ENCODE measurements at places on chromosomes 1 and 21. TPM values are rescaled to one million over a fixed set of nuclear protein-coding genes. Genes with fewer than 3 reads are reported as not detected.

GRCh38 chr1:75522389-75522788 is 88.5 kb downstream of the SLC44A5 start:
- DNase-seq = no peak

OR2L2 gene
- not detected for total RNA-seq

RHD gene
- total RNA-seq = not detected

DNA sequence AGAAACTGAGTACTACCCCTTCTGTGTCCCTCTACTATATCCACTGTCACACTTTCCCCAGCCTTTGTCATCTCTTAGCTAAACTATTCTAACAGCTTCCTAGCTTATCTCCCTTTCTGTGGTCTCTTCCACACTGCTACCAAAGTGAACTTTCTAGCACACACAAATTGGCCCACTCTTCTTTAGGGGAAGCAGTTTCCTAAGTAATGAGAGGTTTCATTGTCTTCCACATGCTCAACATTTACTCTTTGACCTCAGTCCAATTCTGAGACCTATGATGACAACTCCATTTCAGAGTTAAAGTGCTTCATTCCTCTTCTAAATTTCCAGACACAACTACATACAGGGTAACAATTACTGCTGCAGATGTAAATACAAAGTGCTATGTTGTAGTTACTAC is 32.9 kb downstream of the SCYL3 start:
- DNase-seq = no peak

DNA sequence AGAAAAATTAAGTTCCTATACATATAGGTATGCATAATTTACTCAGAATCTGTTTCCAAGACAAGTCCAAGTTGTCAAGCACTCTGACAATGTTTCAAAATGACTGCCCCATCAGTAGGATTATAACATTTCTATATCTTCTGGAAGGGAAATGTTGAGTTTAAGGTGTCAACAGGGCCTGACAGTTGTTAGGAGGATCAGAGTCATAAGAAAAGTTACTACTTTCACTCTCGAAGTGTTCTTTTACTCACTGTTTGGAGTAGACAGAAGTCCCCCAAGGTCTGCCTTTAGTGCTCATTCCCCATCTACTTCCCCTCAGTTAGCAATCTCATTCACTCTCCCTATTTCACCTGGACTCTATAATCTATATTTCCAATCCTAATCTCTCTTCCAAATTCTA is 20.6 kb upstream of the MAGI3 start:
- DNase-seq = no peak

GRCh38 chr1:234206651-234207284 is 166.5 kb upstream of the COA6 start:
- peak; percentile 61 for DNase-seq

GRCh38 chr1:109722908-109723691 is 11.0 kb downstream of the GSTM5 start:
- DNase-seq = peak; percentile 13

ZNF683 gene
- not detected for total RNA-seq

GRCh38 chr1:150578272-150579109 is 919 bp downstream of the MCL1 start:
- DNase-seq = peak; percentile 81

NBPF4 gene
- total RNA-seq = not detected

SLC45A1 gene
- 0.70 TPM for total RNA-seq

DNA sequence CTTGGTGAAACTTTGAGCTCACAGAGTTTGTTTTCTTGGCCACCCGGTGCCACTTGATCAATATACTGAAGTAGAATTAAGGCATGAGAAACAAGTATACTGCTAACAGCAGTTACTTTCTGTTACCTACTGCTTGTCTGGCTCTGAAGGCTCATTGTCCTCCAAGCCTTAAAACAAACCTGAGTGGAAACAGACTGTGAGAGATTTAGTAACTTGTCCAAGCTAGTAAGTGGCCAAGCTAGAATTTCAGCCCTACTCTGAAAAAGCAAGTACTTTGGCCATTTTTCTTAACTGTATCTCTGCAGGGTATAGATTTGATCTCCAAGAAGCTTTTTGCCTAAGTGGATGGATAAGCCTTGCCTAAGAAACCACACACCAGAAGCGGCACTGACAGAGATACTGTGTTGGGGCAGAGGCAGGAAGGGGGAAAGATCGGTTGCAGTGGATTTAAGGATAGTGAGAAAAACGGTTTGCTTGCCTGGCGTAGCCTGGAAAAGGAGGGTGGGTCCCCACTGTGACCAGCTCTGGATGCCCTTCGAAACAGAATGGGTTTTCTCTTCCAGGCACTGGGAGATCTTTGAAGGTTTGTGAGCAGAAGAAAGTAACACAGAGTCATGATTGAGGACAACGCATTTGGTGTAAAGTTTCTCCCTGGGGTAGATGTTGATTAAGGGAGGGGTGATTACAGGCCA is 2.1 kb upstream of the MACO1 start:
- no peak for DNase-seq

- DNase-seq = no peak
Measured at GRCh38 chr21:39601187-39601928, 11.4 kb upstream of the B3GALT5 start.

DNA sequence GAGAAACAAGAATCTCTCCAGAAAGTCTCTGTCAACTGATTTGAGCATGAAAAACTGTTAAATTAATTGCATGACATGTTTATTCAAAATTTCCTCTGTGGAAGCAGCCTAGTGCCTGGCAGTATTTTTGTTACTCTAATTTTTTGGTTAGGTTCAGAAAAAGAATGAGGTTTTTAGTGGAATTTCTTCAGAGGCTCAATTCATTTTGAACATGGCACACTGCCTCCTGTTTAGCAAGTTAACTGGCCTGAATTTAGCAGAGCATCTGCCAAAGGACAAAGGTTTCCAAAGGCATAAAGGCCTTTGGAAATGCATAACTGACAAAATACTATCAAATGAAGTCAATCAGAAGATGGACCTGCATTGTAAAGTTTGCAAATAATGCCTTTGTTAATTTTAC is 1326.5 kb downstream of the PLA2G4A start:
- no peak for DNase-seq

GRCh38 chr21:31158789-31159581 is 120.7 kb upstream of the KRTAP19-8 start:
- peak; percentile 77 for DNase-seq

All from myocyte (in vitro differentiated cells).